Small intestine (tissue), 16 donors: ENCODE measurements at places on chromosomes 5 and 9.

GRCh38 chr5:127386557-127386956 is 96.0 kb downstream of the MEGF10 start:
- DNase-seq, result no peak

DNA sequence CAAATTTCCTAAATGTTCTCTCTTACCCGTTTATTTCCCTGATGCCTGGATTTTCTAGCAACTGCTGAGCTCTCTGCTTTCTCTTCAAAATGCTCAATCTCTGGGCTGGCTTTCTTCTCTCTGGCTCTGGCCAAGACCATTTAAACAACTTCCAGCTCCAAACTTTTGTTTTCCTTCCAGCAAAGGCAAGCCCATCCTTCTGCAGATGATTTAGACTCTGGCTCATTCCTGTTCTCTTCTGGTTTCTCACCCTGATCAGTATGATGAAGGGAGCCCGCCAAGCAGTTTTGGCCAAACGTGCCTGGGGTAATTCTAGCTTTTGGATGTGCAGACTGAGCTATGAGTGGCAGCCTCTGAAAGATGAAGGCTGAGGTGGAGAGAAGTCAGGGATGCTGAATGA is 78.1 kb downstream of the HSPA4 start:
- no peak for DNase-seq

DNA sequence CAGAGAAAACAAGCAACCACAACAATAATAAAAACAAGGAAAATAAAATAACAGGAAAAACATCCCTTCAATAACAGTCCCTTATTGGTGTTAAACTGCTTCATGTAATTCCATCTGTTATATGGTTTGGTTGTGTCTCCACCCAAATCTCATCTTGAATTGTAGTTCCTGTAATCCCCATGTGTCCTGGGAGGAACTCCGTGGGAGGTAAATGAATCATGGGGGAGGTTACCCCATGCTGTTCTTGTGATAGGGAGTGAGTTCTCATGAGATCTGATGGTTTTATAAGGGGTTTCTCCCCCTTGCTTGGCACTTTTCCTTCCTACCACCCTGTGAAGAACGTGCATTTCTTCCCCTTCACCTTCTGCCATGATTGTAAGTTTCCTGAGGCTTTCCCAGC is 369.8 kb downstream of the TMEM232 start:
- DNase-seq, result no peak

DNA sequence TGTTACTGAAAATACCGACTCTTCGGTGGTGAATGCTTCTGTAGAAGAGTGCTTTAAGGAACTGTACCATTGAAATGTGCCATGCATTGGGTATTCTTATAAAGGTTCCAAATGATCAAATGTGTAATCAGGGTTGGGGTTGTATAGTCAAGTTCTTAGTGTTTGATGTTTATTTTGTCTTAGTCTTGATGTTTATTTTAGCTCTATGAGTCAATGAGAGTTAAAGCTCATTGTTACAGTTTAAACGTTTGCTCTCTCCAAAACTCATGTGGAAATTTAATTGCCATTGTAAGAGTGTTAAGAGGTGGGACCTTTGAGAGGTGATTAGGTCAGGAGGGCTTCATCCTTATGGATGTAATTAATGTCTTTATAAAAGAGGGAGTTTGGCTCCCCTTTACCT is 153.0 kb downstream of the FER start:
- no peak for DNase-seq

- no peak for DNase-seq
These were observed 75.7 kb upstream of the SMARCA2 start for GRCh38 chr9:1939466-1939865.

DNA sequence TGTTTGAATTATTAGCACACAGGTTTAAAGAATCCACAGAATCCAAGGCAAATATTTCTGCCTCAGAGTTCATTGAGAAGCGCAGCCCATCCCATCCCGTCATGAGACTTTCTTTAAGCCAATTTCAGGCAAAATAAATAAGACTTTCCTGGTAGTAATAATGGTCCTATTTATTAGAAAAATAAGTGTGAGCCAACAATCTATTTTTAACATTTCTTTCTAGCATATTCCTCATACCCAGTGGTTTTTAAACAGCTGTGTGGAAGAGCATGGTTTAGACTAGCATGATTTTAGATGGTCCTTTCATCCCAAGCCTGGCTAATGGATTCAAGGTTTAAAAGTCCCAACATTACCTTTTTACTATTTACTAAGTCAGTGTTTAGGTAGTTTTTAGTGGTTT is 125.8 kb downstream of the SCAMP1 start:
- no peak for DNase-seq

DNA sequence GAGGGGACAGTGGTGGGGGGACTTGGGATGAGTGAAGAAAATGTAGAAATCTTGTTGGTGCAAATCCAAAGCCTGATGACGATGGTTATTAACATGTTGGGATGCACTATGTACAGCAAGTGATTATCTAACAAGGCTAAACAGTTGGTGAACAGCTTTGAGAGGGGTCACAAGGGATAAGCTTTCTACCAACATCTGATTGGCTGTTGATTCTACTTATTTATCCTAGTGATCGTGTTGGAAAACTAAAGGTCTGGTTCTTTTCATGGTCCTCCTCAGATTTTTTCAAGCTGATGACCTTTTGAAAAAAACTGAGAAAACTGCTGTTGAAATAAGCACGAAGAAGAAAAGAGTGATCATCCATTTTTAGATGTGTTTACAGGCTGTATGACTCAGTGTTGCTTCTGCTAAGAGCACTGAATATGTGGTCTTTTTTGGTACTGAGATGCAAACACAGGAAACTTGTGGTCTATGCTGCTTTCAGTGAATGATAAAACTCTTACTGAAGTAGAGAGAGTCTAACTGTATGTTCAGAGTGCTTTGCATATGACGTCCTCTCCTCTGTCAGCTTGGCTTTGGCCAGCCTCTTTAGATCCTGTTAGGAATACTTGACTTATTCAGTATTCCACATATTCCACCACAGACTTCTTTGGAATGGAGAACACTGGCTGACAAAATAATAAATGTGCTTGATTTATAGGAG is 174.8 kb downstream of the SLF1 start:
- DNase-seq, result peak; percentile 49

DNA sequence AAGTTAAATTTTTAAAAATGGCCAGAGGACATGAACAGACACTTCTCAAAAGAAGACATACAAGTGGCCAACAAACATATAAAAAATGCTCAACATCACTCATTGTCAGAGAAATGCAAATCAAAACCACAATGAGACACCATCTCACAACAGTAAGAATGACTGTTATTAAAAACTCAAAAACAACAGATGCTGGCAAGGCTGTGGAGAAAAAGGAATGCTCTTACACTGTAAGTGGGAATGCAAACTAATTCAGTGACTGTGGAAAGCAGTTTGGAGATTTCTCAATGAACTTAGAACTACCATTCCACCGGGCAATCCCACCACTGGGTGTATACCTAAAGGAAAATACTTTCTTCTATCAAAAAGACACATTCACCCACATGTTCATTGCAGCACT is 168.5 kb upstream of the PIK3R1 start:
- DNase-seq, result no peak

DNA sequence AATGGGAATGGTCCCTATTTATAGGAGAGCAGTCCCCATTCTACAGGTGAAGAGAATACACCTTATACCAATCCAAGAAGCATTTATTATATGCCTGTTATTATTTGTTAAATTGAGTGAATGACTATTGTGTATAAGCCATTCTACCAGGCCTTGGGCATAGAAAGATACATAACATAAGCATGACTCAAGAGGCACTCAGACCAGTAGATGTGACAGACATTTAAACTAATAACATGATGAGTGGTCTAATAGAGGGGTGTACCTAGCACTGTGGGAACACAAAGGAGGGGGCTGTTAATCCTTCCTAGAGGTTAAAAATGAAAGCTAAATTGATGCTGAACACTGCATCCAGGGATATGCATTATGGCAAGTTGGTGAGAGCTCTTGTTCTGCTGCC is 145.0 kb upstream of the TNC start:
- no peak for DNase-seq

- DNase-seq, result peak; percentile 54
These were observed 82.5 kb upstream of the ZNF169 start for GRCh38 chr9:94176608-94177007.

GRCh38 chr5:89735082-89735481 is 674.5 kb downstream of the CETN3 start:
- no peak for DNase-seq

DNA sequence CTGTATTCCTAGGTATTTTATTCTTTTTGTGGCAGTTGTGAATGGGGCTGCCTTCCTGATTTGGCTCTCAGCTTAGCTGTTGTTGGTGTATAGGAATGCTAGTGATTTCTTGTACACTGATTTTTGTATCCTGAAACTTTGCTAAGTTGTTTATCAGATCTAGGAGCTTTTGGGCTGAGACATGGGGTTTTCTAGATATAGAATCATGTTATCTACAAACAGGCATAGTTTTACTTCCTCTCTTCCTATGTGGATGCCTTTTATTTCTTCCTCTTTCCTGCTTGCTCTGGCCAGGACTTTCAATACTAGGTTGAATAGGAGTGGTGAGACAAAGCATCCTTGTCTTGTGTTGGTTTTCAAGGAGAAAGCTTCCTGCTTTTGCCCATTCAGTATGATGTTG is 129.9 kb downstream of the DMXL1 start:
- DNase-seq, result no peak

DNA sequence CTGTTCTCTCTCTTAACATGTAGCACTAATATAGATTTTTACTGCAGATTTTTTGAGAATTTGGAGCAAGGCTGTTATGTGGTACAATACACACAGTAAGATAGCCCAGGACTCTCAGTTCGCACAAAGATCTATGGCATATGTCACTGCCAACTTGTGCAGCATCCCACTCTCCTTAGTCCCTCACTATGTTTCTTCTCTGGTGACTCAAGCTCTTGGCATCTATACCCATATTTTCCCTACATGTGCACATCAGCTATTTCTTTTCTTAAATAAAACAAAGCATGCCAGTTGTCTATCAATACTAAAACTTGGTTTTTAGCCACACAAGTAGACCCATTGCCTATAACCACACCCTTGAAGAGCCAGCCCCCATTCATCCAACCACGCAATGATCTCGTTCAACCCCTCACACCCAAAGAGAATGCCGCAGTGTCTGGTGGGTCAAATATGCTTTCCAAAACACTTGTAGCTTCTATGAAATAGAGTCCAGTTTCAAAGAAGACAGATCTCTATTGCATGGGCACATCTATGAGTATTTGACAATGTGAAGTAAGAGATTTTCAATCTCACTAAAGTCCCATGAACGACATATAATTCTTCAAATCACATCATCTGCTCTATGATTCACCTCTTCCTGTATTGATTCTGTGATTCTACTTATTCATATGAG is 18.2 kb upstream of the IL7R start:
- no peak for DNase-seq

DNA sequence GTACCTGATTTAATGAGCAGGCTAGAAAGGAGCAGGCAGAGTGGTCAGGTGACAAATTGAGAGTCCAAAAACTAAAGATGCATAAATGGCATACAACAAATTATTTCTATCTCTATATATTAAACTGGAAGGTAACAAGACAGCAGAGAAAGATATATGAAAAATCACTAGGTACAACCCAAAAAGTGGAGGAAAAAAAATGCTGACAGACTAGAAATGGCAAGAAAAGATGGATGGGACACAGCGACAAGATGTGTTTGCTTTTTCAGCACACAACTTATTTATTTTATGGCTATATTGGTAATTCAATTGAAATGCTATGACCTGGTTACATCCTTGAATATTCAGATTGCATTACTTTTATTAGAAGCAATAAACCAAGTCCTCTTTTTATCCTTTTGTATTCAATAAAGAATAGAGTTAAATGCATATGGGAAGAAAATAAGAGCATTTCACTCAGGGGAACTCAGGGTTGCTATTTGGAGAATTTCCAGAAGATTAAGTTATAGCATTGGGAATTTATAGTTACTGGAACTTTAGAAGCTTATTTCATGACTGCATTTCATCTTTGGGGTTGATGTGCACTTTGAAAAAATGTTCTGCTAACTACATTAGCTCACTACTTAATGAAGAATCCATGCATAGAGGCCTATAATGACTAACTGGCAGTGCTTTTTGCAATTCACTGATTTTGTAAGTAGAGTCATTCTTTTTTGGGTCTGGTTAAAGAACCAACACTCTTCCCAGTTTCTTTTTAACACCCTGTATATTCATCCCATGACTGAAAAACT is 566.6 kb upstream of the TUSC1 start:
- DNase-seq, result no peak

DNA sequence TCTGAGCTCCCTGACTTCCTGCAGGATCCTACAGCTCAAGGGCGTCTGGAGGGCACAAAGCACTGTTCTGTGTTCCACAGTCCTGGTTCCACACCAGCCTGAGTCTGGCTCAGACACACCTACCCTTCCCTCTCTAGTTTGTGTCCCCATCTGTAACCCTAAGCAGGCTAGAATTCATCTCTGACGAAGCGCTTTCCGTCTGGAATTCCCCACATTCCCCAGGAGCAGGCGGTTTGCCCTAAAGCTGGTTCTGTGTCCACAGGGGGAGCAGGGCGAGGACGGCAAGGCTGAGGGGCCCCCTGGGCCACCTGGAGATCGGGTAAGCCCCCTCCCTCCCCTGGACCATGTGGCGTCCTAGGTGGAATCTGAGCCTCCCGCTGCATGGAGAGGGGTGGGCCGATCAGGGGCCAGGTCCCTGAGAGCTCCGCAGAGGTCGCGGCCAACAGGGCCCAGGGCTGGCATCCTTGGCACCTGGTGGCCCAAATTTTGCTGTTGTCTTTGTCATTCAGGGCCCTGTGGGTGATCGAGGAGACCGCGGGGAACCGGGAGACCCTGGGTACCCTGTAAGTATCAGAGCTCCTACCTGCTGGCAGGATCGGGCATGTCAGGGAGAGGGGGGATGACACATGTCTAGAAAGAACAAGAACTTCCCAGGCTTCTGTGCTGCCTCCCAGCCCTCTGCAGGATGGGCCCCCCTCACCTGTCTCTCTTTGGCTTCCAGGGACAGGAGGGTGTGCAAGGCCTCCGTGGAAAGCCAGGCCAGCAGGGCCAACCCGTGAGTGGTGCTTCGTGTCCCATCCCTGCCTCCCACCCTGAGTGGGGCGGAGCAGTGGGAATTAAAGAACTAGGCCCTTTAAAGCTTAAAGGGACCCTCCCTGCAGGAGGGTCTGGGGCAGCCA is 34.5 kb upstream of the ORM1 start:
- DNase-seq, result no peak

GRCh38 chr9:86481466-86481865 is 127.3 kb upstream of the TUT7 start:
- no peak for DNase-seq

GRCh38 chr5:142720641-142721271 is 34.9 kb upstream of the FGF1 start:
- DNase-seq, result peak; percentile 81

GRCh38 chr5:96338091-96338490 is 95.0 kb downstream of the PCSK1 start:
- DNase-seq, result no peak

DNA sequence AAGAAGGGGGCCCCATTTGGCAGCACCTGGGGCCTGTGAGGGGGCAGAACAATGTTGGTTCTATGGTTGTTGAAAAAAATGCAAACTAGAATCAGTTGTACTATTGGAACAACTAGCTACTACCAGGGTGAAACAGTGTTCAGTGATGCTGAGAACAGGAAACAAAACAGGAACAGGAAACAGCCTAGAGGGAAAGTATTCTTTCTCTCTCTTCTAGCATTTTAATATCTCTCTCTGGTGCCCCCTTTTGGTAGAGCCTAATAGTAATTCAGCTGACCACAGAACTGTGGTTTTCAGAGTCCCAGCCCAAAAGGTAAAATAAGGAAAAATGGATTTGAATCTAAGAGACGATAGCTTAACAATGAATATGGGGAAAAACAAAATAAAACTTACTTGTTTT is 138.0 kb upstream of the KCNN2 start:
- no peak for DNase-seq
